Ecto neural progenitor cell (in vitro differentiated cells): ENCODE measurements at places on chromosomes 3 and 15.

- DNase-seq: no peak
Observed at GRCh38 chr3:9679476-9680080, 24.1 kb upstream of the CPNE9 start.

GRCh38 chr15:84634228-84634837, 19.8 kb downstream of the WDR73 start:
- no peak for DNase-seq

DNA sequence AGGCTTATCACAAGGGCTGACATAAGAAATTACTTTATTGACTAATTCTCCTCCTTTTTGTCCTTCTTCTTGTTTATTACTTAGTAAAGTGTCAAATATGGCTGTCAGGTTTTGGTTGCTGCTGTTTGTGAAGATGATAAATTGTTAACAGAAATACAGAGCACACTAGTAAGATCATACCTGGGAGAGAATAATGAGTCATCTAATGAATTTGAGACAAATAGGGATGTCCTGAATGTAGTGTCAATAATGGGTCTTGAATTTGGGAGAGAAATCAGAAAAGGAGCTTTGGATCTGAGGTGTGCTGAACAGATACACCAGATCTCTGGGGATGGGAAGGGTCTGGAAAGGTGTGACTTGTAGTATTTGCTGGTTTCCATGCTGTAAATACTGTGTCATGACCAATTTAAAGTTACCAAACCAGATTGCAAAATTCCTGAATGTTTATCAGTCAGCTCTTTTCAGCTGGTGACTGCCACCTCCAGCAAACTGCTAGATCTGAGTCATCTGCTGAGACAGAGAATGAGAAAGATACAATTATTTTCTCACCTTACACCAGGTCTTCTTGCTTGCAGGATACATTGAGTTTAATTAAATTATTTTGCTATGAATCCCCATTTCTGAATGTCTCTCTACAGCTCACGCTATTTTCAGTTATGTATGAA, 76.7 kb upstream of the SATB1 start:
- no peak for DNase-seq

- DNase-seq: peak; percentile 55
Observed at GRCh38 chr3:29281344-29282241, 722 bp downstream of the RBMS3 start.

DNA sequence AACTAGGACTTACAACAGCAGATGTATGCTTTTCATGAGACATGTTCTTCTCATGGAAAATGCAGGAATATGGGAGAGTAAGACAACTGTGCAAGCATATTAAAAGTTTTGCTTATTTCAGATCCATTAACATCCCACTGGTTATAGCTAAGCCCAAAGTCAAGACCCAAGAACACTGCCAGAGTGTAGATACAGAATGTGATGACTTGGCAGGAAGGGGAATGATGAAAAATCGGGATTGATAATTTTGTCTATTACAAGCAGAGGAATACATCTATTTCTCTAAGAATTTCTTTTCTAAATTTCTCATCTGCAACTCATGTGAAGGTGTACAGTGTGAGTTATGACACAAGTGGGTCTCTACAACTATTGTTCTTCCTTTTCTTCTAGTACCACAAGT, 76.4 kb downstream of the SPATA16 start:
- DNase-seq: no peak

- DNase-seq: no peak
Observed at GRCh38 chr3:61813636-61814035, 252.3 kb downstream of the PTPRG start.

DNA sequence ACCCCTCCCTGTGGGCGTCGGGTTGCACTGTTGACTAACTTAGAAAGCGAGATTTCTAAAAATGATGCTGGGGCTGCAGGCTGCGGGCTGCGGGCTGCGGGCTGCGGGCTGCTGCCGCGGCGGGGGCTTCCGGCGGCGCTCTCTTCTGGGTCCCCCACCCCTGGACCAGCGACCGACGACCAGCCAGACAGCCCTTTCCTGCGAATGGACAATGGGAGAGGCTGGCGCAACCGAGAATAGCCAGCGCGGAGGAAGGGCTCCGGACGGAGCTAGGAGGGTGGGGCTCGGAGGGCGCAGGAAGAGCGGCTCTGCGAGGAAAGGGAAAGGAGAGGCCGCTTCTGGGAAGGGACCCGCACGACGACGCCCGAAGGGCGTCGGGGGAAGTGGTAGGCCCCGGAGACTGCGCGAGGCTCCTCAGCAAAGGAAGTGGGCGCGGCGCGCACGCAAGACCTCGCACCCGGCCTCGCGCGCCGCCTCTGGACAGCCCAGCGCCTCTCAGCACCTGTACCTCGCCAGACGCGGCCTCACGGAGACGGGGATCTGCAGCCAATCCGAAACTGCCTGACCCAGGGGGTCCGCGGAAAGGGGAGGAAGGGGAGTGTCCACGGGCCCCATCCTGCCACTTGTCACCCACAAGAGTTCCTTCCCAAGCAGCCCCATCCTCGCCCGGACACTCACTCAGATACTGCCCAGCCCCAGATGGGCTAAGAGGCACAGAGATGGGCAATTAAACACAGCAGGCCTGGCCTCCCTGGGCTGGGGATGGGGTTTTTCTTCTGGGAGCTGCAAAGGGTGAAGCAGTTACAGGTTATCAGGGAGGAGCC, 70.7 kb downstream of the SLC12A8 start:
- peak; percentile 80 for DNase-seq

DNA sequence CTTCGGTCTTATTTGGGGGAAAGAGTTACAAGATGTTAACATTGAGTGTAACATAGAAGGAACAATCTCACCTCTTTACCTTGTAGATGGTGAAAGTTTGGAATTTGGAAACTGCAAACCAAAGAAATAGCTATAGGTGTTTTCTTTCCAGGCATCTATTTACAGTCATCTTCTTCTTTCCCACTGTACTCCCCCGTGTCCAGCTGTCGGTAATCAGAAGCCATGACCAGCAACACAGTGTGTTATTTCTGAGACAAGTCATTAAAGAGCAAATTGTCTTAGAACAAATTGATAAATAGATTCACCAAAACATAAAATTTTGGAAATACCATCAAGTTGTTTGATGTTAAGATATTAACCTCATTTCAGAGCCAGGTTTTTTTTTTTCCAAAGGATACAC, 590.5 kb upstream of the NAALADL2 start:
- no peak for DNase-seq

DNA sequence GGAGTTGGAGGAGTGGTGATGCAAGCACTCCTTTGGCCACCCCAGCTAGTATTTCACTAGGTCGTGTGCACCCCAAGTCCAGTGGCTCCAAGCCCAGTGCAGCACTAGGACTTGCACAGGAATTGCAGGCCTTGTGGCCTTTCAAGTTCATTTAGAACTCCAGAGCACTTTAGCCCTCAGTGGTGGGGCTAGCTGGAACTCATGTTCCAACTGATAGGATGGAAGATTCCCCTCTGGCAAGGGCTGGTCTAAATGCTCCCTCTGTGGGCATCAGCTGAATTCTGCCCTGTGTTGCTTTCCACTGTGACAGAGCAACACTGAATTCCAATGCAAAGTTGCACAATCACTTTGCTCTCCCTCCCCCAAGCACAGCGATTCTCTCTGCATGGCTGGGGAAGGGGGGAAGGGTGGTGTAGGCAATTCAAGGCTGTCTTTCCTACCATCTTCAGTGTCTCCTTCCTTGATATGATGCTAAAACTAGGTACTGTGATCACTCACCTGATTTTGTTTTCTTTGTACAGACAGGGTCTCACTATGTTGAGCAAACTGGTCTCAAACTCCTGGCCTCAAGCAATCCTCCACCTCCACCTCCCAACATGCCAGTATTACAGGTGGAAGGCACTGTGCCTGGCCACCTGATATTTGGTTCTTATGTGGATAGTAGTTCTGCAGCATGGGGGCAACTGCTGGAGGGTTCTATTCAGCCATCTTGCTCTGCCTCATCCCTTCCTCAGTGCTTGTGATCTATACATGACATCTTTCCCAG, 10.3 kb downstream of the USF3 start:
- DNase-seq: no peak

DNA sequence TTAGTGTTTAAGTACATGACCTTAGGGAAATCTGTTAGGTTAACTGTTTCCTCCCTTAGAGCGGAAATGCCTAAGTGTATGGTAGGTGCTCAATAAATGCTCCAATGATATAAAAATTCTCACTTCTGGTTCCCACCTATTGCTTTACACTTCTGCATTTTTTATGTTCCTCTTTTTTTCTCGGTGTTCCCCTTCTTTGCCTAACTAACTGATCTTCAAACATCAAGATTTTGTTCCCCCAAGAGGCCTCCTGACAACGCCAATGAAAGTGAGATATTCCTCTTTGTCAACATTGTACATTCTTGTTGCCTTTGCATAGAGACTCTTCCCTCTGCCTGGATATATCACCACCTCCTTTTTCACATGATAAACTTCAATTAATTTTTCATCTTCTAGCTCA, 17.4 kb downstream of the SLC35A5 start:
- no peak for DNase-seq

GRCh38 chr3:126264381-126264780, 84.0 kb upstream of the ALDH1L1 start:
- DNase-seq: no peak

- DNase-seq: no peak
Observed at GRCh38 chr3:60047426-60048200, 997.8 kb upstream of the CFAP20DC start.

- DNase-seq: no peak
Observed at GRCh38 chr3:197468167-197468566, 87.6 kb downstream of the BDH1 start.

GRCh38 chr3:28726840-28727239, 378.2 kb upstream of the AZI2 start:
- peak; percentile 55 for DNase-seq

DNA sequence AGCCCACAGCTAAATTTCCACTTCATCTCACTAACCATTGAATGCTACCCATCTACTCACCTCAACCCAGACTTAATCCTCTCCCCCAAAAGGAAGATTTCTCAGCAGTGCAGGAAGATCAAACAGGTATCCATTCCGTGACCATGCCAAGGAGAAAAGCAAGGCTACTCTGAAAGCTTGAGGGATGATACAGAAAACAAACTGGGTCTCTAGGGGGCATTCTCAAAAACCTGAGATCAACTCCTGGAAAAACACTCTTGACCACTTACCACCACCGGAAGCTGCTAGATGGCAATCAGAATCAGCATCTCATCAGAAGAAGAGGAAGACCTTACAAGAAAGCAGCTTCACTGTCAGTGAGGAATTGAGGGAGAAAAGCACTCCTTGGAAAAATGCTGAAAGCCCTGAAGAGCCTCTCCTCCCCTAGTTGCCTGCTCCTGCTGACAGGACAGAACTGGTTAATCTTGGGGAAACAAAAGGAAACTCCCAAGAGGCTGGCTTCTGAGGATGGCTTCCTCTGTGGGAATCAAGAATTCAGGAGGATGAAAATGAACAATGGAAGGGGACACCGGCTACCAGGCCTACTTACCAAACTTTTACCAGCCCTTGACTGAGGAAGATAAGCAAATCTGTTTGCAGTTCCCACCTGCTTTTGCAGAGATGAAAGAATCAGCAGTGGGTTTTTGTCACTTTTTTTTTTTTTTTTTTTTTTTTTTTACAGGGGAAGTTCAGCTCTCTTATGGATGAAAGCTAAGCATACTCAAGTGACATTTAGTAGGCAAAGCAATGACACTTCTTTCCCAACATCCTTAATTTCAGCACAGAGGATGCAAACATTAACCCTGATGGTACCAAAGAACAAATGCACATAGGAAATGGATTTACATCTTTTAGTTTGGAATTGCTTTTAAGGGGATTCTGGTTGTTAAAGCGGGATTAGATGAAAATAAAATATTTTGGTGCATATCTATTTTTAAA, at the start of gene ATP8B4:
TSS of gene ATP8B4 (minus strand) at position 171 of the 978 bp plus-strand sequence. CDS start 12,267 bp downstream, outside the sequence.
- no peak for DNase-seq

DNA sequence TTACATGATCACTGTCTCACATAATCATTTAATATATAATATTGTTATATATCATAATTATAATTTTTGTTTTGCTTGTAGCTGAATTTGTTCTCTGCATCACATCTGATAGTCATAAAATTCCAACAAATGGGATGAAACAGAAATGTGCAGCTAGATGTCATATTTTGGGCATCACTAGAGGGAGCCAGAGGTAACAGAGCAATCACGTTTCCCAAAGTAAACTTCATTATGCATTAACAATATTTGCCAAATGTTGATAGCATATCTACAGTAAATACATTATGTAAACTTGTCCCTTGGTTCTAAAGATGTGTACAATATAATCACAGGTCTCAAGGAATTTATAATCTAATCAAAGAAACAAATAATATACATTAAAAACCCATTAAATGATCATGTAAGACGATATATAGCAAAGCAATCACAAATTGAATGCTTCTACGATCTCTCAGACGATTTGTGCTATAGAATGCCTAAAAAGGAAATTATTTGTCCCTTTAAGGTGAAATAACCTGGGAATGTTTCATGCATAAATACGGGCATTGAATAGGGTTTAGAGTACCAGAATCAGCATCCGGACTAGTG, 234.2 kb upstream of the MCTP2 start:
- DNase-seq: no peak

GRCh38 chr3:17583530-17583929, 158.9 kb downstream of the TBC1D5 start:
- no peak for DNase-seq

DNA sequence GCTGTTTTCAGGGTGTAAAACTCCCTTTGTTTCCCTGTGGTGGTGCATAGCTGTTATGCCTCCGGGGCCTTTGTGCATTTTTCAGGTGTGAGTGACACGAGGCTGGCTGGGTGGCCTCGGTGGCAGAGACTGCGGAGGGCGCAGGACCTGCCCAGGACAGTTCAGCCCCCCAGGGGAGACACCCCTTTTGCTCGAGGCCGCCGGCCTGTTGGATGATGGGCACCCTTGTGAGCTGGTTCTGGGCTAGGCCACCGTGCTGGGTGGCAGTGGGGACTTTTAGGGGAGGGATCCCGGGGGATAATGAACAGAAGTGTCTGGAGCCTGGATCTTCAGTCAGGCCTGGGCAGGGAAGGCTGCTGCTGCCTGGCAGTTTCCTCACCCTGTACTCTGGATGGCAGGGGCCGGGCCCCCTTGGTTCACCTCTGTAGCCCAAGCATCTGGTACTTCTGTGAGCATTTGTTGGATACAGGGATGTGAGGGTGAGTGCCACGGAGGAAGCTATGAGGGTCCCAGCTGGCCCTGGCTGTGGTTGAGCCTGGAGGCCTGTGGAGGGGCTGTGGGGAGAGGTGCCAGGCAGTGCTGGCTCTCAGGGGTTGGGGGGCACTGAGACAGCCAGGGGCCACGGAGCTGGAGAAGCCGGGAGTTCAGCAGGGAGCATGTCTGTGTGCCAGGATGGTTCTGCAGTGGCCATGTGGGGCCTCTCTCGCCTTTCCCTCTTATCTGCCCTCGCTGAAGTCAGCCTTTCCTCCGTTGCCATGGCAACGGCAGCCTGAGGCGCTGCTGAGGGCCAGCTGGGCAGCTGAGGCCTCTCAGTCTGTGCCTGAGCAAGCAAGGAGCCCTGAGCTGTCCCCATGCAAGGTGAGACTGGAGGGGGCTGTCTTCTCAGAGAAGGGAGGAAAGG, 49.0 kb downstream of the KY start:
- DNase-seq: peak; percentile 90

- no peak for DNase-seq
Observed at GRCh38 chr3:7263347-7264195, 402.7 kb downstream of the GRM7 start.

- peak; percentile 50 for DNase-seq
Observed at GRCh38 chr15:61527836-61528580, 298.9 kb upstream of the RORA start.
